Nucleus accumbens (tissue), 56 donors: ENCODE measurements at places on chromosomes 4 and X.

DNA sequence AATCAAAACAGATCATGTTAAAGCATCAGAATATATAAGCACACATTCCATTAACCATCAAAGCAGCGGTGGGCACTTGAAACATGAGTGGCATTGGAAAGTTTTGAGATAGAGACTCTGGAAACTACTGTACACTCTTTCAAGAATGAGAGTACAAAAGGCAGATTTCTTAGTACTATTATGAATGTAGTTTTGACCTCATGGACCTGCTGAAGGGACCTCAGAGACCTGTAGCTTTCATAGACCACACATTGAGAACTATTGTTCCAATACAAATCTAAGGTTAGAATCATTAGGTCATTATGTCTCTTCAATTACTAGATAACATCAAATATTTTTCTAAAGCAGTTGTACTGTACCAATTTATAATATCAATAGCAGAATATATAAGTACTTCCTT is 283.6 kb downstream of the RPA4 start:
- no peak for DNase-seq

GRCh38 chr4:37715889-37716402 is 29.8 kb upstream of the RELL1 start:
- no peak for DNase-seq

DNA sequence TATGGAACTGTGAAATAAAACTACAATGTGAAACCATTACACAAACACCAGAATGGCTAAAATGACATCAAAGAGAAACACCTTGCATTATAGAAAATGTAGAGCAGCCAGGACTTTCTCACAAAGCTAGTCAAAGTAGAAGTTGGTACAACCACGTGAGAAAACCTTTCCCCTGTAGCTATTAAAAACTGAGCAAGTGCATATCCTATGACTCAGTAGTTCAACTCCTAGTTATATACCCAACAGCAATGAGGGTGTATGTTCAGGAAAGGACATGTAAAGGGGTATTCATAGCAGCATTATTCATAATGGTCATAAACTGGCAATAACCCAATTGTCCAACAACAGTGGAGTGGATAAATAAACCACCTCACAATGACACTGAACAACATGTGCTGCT is 177.5 kb upstream of the NUDT10 start:
- no peak for DNase-seq

DNA sequence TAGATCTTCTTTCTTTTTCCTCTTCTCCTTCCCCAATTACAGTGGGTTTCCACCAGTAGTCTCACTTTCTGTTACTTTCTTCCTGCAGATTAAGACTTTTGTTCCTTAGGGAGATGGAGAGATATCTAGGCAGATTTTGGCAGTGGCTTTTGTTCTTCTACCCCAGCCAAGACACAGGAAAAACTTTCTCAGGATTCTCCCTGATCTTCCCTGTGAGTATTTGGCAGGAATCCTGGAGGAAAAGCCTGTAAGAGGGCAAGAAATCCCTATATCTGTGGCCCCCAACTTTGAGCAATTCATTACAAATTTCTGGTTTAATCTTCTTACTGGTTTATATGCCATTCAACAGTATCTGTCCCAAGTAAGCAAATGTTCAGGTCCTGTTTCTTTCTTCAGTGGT is 21.9 kb downstream of the SLC9A7 start:
- no peak for DNase-seq

GRCh38 chr4:47444031-47444430 is 19.5 kb downstream of the COMMD8 start:
- DNase-seq, result no peak

GRCh38 chr4:173489514-173489913 is 40.5 kb downstream of the HAND2 start:
- DNase-seq, result no peak

DNA sequence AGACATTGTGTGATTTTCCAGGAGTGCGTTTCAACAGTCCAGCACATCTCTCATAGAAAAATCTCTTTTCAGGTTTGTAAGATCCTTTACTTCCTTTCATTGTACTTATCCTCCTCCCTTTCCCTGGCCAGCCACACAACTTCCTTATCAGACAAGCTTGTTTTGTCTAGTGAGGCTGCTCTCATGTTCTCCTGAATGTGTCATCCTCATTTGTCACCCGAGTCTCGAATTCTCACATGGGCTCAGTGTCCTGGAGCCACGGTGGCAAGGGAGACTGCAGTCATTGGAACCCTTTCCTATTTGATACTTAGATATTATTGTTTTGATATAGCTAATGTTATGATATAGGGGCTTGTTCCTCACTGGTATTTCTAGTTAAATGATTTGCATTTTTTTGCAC is 16.9 kb downstream of the SYNPO2 start:
- DNase-seq, result no peak

GRCh38 chrX:10178866-10179463 is 22.2 kb downstream of the CLCN4 start:
- no peak for DNase-seq

DNA sequence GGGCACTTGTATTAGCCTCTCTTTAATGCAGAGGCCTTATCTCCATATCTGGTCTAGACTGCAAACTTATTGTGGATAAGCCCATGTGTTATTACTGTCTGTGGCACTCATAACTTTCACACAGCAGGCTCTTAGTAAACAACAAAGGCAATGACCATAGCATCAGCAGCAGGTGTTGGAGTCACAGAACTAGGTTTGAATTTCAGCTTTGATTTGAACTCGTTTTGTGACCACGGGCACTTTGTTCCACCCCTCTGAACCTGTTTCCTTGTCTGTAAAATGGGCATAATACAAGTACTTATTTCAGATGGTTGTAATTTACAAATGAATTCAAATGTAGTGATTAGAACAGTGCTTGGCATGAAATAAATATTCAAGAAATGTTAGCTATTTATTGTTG is 121.8 kb upstream of the C1GALT1C1 start:
- DNase-seq, result no peak

DNA sequence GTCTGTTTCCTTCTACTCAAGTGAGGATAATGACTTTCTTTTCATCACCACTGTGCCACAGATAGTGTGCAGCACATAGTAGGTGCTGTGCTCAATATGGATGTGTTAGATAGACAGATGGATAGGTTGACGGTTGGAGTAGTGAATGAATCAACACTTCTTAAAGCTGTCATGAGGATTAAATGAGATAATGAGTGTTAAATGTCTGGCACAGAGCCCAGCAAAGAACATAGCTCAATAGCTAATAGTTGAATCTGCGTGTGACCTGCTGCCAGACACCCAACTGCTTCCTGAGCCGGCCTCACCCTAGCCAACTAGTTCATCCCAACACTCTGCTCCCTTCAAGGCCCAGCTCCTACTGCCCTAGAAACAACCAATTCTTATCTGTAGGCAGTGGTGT is 67.7 kb upstream of the PJA1 start:
- no peak for DNase-seq

DNA sequence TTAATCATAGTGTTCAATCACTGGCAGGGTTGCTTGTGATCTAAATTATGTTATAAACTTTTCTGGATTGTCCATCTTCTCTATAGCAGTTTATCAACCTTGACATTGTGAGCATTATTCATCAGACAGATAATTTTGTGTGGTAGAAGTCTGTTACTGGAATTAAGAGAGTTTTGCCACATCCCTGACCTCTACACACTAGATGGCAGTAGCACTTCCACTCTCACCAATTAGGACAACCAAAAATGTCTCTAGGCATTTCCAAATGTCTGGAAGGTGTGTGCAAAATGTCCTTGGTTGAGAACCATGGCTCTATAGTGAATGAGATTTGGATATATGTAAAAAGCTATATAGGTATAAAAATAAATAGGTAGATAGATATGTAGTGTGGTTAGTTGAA is 324.1 kb upstream of the FAM47C start:
- no peak for DNase-seq

GRCh38 chr4:138299881-138300280 is 57.7 kb upstream of the SLC7A11 start:
- no peak for DNase-seq
